Progenitor cell of endocrine pancreas (in vitro differentiated cells): ENCODE measurements at places on chromosomes 4 and X. TPM values are rescaled to one million over a fixed set of nuclear protein-coding genes. Genes with fewer than 3 reads are reported as not detected.

The ADAMTS3 gene
- total RNA-seq = 0.89 and 1.2 TPM in 2 replicates

- H3K4me1 ChIP-seq = peaks cover 4% of the 10 kb centered on the region
- H3K27me3 ChIP-seq = peaks cover 24% of the 10 kb centered on the region
- peak overlapping the region; percentile 95 for H3K27ac ChIP-seq
- H3K4me3 ChIP-seq = peak overlapping the region; percentile 88
Observed at GRCh38 chr4:10456595-10457254, 501 bp downstream of the ZNF518B start.

GRCh38 chrX:65528705-65529340 lies 5.8 kb downstream of the LAS1L start:
- peak; percentile 37 for DNase-seq
- H3K27ac ChIP-seq = no peak overlapping the region
- no peak overlapping the region for H3K4me3 ChIP-seq
- peaks cover 7% of the 10 kb centered on the region for H3K4me1 ChIP-seq

DNA sequence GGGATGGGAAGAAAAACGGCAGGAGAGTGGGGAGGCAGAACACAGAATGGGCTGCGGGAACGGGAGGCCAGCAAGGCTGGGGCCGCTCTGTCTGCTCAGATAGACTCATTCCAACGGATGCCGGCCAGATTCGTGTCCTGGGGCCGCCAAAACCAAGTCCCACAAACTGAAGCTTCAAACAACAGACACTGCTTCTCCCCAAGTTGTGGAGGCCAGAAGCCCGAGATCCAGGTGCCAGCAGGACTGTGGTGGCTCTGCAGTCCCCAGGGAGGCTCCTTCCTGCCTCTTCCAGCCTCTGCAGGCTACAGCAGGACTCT lies 100.6 kb downstream of the ADRA2C start:
- H3K27ac ChIP-seq = no peak overlapping the region
- H3K36me3 ChIP-seq = no peaks in the 10 kb centered on the region
- no peak for DNase-seq

The KLB gene
- total RNA-seq = 0.36 and 0.43 TPM in 2 replicates

- DNase-seq = no peak
- H3K27me3 ChIP-seq = no peaks in the 10 kb centered on the region
- no peak overlapping the region for H3K4me3 ChIP-seq
Observed at GRCh38 chr4:113040793-113041192, 8.7 kb upstream of the ANK2 start.
